ENCODE measurements at places on chromosomes 1 and 21.

DNA sequence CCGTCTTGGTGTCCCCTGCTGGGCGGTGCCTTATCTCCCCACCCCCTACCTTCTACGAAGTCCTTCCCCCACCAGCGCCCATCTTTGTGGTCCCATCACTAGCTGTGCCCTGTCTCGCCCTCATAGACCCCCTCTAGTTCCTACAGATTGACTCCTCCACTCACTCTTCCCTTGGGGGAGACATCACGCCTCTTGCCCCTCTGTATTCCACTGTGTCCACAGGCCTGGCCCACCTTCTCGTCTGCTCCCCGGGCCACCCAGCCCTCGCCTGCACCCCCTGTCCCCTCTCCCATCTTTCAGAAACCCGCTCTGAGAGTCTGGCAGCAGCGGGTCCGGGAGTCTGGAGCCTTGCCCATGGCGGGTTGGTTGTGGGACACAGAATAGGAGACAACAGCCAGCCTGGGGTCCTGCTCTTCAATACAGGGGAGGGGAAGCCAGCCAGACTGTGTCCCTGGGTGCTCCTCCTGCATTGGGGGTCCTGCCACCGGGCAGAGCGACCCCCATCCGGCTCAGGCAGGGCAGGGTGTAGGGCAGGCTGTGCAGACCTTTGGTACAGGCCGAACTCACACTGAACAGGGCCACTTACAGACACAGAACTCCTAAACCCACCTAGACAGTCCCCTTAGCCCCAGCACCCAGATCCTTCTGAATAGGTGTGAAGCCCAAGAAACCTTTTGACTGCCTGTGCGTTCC lies 1.1 kb downstream of the RNF187 start:
- DNase-seq = no peak

DNA sequence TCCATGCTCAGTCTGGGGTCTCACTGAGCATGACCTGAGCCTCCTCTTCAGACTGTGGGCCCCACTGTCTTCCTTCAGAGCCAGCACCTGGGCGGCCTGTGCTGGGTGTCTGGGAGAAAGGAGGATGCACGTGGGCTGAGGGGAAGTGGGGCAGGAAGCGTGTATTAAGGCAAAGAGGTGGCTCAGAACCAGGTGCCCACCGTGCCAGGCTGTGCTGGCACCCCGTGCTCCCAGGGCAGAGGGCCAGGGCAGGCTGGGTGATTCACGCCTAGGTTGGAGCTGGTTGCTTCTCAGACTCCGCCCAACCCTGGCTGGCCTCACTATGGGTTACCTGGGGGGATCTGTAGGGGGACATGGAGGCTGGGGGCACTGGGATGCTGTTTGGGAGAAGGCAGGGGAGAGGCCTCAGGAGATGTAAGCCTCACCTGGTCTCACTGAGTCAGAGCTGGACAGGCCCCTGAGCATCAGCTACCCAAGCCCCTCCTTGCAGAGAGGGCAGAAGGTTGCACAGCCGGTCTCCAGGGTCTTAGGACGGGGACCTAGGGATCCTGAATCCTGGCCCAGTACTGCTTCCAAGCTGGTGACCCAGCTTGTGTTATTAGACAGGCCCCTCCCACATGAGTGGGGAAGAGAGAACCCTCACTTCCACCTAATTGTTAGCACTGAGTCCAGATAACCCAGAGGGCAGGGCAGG lies 18.6 kb upstream of the PADI1 start:
- DNase-seq = no peak

- DNase-seq = no peak
Observed at GRCh38 chr1:12467570-12468286, 150.3 kb downstream of the DHRS3 start.

DNA sequence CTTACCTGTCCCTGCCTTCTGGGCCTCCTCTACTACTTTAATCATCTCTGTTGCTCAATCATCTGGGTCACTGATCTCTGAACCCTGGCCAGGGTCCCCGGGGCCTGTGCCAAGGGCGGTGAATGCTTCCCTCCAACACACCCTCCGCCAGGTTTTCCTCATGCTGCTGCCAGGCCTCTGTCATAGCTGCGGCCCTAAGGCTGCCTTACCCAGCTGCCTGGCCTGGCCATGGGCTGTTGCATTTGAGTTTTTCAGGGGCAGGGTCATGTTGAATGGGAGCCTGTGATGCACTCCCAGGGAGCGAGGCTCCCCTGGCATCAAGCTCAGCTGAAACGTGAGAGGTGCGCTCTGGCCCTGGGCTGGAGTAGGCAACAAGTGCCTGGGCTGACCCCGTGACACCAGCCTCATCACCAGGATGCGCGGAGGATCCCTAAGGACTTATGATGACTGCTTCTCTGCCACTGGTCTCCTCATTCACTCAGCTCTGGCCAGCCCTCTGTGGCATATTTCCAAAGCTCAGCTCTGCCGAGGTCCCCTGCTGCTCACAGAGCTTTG lies 7.6 kb downstream of the EDN2 start:
- no peak for DNase-seq

DNA sequence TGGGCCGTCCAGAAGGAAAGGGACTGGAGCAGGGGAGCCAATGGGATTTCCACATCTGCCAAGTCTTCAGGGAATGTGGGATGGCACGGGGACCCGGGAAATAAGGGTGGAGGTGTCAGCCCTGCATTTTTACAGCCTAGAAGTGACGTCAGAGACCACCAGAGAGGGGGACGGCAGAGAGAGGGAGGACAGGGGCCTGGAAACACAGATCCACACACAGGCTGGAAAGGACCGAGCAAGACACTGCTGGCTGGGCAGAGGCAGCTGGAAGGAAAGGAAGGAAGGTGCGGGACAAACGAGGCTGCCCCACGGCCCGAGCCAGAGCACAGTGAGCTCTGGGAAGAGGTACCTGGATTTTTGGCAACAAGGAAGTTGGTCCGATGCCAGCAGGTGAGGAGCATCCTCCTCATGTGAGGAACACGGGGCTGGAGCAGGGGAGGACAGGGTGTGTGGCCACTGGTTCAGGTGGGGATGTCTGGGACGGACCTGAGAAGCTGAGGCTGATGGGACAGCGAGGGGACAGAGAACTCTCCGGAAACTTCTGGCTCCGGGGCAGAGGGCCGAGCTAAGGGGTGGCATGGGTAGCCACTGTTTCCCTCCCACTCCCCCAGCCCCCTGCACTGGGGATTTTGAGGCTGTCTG lies 138.3 kb downstream of the PGBD5 start:
- DNase-seq = no peak

GRCh38 chr1:29831500-29832117 lies 595.3 kb downstream of the PTPRU start:
- DNase-seq = no peak

GRCh38 chr1:241457421-241457820 lies 62.1 kb downstream of the FH start:
- no peak for DNase-seq

DNA sequence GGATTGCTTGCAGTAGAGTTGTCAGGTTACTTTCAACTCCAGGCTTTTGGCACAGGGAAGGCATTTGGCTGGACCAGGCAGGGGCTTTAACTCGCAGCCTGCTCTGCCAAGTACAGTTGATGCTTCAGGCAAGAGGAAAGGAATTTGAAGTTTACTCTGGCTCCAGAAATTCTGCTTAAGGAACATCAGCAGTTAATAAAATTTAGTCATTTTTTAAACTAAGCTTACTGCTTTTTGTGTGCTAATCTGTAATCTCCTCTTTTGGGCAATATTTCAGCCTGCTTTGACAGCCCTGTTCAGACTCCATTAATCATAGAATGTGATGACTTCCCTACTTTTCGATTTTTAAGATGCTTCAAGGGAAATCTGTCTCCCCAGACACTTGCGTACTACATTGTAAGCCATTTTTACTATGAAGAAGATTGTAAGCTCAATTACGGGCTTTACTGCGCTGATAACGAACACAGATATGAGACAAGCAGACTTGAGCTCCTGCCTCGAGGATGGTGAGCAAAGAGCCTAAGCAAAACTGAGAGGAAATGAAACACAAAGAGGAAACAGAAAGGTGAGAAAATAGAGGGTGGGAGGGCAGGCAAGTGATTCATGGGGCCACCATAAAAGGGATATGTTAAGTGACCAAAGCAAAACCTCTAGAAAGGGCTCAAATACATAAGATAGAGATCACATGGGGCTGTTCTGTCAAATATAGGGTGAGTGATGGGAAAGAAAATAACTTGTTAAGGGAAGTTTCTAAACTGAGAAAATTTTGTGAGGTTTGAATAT lies 76.6 kb upstream of the VAV3 start:
- no peak for DNase-seq

DNA sequence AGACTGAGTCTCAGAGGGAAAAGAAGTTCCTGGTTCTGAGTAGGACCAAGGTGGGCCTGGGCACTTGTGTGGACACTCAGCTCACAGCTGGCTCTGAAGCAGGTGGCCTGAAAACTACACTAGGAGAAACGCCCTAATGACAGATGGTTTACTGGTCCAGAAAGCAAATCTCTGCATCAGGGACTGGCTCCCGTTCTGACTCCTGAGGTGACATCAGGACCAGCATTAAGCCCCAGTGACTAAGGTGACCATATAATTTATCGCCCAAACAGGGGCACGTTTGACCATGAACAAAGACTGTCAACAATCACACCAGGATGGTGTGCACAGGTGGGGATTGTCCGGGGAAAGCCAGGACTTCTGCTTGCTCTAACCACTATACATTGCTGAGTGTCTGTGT lies 12.2 kb upstream of the CD34 start:
- no peak for DNase-seq

DNA sequence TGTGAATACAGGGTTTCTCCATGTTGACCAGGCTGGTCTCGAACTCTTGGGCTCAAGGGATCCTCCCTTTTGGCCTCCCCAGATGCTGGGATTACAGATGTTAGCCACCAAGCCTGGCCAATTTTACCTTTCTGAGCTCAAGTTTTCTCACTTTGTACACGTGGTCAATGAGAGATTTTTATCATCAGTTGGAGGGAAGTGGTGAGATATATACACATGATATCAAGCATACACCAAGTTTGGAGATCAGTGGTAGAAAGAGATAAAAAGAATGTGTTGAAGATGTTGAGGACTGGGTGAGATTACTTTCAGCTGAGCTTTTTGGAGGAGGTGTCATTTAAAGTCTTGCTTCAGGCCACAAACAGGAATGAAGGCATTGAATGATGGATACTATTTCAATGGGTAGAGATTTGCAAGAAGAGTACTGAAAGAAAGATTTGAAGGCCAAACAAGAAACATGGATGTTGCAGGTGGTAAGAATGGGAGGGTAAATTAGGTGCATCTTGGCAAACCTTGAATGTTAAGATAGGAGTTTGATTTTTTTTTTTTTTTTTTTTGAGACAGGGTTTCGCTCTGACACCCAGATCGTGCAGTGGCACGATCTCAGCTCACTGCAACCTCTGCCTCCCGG lies 3.0 kb upstream of the SESN2 start:
- DNase-seq = no peak

DNA sequence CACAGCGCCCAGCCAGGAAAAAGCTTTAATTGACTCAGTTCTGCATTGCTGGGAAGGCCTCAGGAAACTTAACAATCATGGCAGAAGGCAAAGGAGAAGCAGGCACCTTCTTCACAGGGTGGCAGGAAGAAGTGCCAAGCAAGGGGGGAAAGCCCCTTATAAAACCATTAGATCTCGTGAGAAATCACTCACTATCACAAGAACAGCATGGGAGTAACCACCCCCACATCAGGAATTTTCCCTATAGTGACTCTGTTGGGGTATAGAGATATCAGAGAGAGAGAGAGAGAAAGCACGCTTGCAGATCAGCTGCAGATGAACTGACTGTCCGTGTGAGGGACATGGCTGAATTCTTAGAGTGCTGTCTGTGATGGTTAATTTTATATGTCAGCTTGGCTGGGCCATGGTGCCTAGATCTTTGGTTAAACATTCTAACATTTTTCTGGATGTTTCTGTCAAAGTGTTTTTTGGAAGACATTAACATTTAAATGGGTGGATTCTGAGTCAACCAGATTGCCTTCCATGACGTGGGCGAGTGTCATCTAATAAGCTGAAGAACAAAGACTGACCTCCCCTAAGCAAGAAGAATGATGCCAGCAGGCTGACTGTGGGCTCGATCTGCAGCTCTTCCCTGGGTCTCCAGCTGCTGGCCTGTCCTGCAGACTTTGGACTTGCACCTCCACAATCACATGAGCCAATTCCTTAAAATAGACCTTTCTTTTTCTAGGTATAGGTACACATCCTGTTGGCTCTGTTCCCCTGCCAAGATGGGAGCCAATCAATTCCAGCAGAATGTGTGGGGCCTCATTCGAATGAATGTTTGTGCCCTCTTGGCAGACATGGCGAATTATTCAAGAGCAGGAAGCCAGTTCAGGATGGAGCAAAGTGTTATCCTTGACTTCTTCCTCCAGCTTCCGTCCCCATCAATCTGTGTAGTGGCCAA lies 21.4 kb upstream of the CPT2 start:
- no peak for DNase-seq

- no peak for DNase-seq
Observed at GRCh38 chr1:171799166-171799565, 17.7 kb downstream of the METTL13 start.

GRCh38 chr1:184021728-184022127 lies 15.8 kb downstream of the COLGALT2 start:
- no peak for DNase-seq

DNA sequence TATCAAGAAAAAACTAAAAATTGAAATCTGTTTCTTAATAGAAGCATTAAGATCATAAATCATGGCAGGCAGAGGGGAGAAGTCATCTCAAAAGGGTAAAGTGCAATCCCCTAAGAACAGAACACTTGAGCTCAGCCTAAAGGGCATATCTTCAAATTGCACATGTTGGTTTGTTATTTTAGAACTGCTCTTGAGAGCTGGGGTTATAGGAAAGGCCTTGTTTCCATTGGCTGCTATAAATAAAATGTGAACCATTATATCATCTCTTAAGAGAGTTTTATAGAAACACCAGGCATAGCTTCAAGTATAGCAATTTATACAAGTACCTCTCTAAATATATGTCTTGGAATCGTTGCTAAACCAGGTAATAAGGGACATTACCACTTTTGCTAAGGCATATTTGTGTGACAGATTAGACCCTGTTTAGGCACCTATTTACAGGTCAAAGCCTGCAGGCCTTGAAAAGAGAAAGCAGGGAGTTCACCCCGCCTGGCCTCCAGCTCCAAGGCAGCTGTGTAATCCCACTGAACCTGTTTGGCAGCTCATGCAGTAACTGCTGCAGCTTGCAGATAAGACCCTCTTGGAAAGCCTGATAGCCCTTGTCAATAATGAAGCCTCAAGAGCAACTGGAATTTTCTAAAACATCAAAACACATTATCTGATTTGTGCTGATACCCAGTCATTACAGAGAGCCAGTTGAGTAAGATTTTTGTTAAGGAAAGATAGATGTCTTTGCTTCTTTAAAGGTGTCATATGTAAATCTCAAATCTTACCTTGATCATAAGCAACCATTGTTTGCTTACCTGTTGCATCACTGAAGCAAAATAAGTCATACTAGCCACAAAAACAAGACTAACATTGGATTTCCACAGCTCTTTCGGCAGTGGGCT lies 24.2 kb upstream of the SYDE2 start:
- no peak for DNase-seq

GRCh38 chr1:80048716-80049115 lies 1042.2 kb upstream of the ADGRL4 start:
- no peak for DNase-seq

- no peak for DNase-seq
Observed at GRCh38 chr1:217622042-217622441, 8.8 kb downstream of the GPATCH2 start.

DNA sequence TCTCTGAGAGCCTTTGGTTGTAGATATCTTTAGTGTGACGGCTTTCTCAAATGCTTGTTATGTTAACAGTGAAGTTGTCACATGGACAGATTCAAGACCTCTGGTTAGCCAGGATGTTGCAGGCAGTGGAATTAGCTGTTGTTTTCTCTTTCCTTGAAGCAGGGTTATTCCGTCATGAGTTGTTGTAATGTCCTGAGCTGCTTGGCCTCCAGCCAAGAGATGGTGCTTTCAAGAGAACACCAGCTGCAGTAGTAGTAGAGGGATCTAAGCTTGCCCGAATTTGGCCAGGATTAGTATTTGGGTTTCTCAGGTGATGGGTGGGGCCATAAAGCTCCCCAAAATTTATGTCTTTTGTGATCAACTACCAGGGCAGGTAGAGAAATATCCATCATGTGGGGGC lies 13.4 kb downstream of the KCNE1 start:
- no peak for DNase-seq

All from stimulated activated CD4-positive, alpha-beta T cell treated with anti-CD3 and anti-CD28 coated beads, Interleukin-12 subunit alpha, Interleukin-12 subunit beta, amount 100 ng/mL, for 24 hours (primary cell).